Activated CD8-positive, alpha-beta memory T cell treated with anti-CD3 and anti-CD28 coated beads, Interleukin-2, amount 10 ng/mL, durations not matched to agents 7 days and 5 days (primary cell): ENCODE measurements at places on chromosomes 6 and 20. TPM values are rescaled to one million over a fixed set of nuclear protein-coding genes. Genes with fewer than 3 reads are reported as not detected.

DNA sequence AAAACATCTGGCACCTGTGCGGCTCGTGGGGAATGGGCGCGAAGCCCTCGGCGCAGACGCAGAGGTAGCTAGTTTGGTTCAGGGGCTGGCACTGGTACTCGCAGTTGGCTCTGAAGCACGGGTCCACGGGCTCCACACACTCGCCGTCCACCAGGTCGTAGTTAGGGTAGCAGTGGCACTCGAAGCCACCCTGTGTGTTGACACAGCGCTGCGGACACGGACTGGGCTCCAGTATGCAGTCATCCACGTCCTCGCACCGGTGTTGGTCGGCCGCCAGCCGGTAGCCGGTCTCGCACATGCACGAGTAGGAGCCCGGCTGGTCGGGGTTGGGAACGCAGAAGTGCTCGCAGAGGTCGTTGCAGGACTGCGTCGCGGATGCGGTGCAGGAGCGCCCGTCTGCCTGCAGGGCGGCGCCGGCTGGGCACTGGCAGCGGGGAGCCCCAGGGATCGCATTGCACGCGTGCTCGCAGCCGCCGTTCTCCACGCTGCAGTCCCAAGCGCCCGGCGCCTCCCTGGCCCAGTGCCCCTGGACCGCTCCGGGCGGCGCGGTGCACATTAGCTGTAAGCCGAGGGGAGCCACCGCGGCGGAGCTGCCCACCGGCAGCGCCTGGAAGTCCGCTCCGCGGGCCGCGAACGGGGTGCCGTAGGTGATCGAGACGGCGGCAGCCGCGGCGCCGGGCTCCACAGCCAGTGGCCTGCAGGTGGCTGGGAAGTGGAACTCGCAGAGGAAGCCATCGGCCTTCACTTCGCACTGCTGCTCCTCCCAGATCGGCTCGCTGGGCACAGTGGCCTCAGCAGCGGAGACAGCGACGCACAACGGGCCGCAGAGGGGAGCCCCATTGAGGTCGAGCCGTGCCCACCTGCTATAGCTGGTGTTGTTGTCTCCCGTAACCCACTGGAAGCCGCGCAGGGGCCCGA, 930 bp downstream of the THBD start:
- DNase-seq = no peak

- no peak for DNase-seq
Observed at GRCh38 chr6:73688351-73688750, 7.7 kb upstream of the CD109 start.

DNA sequence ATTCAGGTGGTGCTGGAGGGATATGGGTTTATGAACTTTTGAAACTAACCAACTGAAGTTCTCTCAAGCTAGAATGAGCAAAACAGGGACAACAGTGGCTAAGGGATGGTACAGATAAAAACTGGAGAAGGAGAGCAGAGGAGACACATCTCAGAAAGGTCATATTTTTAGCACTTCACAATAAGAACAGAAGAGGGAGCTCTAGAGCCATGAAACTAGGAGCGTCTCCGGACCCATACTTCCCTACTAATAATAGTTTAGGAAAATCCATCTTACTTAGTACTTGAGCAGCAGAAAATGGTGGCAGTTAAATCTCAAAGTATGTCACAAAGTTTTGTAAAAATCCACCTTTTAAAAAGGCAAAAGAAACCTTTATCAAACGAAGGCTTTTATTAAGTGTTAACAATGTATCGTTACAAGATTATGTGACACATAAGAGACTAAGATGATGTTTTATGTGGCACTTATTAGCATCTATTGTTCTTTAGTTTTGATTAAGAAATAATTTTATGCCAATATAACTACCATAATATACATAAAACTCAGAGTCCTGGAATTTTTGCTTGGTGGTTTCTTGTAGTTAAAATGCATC, 278.6 kb downstream of the TBC1D32 start:
- DNase-seq = no peak

GRCh38 chr20:63844511-63844991, 13.5 kb upstream of the ZBTB46 start:
- DNase-seq = no peak

ZSCAN12 gene
- total RNA-seq = 7.9 TPM

ZBTB12 gene
- 1.5 TPM for total RNA-seq

GRCh38 chr6:48597951-48598350, 487.0 kb upstream of the PTCHD4 start:
- DNase-seq = no peak

- DNase-seq = no peak
Observed at GRCh38 chr6:161736326-161736725, 462.5 kb upstream of the AGPAT4 start.
